ENCODE measurements at places on chromosomes 11 and 22. TPM values are rescaled to one million over a fixed set of nuclear protein-coding genes. Genes with fewer than 3 reads are reported as not detected.

GRCh38 chr11:130420478-130421198 is 7.8 kb downstream of the ADAMTS8 start:
- no peak overlapping the region for H3K4me3 ChIP-seq
- H3K4me1 ChIP-seq: no peaks in the 10 kb centered on the region
- no peaks in the 10 kb centered on the region for H3K36me3 ChIP-seq

DNA sequence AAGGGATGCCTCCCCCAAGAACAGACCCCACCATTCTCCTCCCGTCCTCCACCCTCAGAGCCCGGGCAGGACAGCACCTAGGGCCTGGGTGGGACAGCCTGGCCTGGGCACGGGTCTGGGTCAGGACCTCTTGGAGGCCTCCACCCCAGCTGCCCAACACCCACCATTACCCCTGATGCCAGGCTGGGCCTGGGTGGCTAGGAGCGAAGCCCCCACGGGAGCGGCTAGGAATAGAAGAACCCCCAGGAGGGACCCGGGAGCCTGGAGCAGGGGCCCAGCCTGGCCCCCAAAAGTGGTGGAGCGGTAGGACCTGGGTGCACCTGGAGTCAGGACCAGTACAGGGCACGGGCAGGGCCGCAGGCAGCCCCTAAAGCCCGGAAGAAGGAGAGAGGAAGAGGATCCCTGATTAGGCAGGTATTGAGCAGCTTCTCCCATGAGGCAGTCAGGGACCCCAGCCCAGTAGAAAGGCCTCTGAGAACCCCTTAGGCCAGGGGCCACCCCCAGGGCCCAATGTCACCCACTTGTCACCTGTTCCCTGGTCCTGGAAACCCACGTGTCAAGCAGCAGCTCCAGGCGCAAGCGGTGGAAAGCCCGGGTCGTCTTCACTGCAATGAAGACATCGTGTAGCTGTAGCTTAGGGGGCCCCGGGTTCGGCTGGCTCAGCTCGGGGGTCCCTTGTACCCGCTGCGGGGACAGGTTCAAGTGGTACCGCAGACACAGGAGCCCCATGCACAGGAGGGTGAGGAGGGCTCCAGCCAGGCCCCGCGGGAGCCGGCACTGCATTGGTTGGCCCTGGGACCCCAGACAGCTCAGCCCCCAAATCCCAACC is 575 bp downstream of the MFNG start:
- no peak for DNase-seq
- peak overlapping the region; percentile 84 for H3K27ac ChIP-seq
- peak overlapping the region; percentile 40 for H3K4me3 ChIP-seq
- peaks cover 25% of the 10 kb centered on the region for H3K4me1 ChIP-seq

DNA sequence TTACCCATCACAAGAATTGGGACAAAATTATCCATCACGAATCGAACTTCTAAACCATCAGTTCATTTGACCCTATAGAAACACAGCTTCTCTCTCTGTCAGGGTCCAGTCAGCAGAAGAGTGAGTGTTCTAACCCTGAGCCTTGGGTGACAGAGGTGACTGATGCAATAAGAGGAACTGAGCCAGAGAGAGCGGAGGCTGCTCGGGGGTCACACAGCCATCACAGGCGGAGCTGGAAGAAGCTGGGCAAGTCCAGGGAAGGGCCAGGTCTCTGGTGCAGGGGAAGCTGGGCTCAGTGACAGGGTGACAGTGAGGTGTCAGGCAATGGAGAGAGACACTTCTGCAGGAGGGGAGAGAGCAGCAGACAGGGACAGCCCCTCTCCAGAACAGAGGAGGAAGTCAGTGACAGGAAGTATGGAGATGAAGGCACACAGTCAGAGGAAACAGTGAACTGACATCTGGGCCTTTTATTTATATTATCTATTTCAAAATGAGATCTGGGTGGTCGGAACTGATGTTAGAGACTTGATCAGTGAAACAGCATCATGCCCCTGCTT is 184.0 kb upstream of the TBCEL start:
- peak; percentile 34 for DNase-seq
- H3K4me3 ChIP-seq: no peak overlapping the region
- H3K4me1 ChIP-seq: peaks cover 8% of the 10 kb centered on the region
- H3K27me3 ChIP-seq: no peaks in the 10 kb centered on the region

MMP27 gene
- polyA plus RNA-seq: not detected

GRCh38 chr11:37442576-37442975 is 844.5 kb upstream of the RAG2 start:
- no peak overlapping the region for H3K27ac ChIP-seq
- no peak for DNase-seq
- no peaks in the 10 kb centered on the region for H3K27me3 ChIP-seq
- no peaks in the 10 kb centered on the region for H3K36me3 ChIP-seq
- no peaks in the 10 kb centered on the region for H3K4me1 ChIP-seq

- no peaks in the 10 kb centered on the region for H3K27me3 ChIP-seq
- no peaks in the 10 kb centered on the region for H3K36me3 ChIP-seq
- H3K4me1 ChIP-seq: peaks cover 43% of the 10 kb centered on the region
- peak; percentile 59 for DNase-seq
- H3K4me3 ChIP-seq: no peak overlapping the region
- no peak overlapping the region for H3K27ac ChIP-seq
Measured at GRCh38 chr11:76768088-76768908, 14.9 kb upstream of the TSKU start.

MDK gene
- polyA plus RNA-seq: 26.9 TPM

GRCh38 chr22:19759427-19760057 is 1.0 kb upstream of the TBX1 start:
- peaks cover 7% of the 10 kb centered on the region for H3K27me3 ChIP-seq
- no peak overlapping the region for H3K27ac ChIP-seq
- peaks cover 22% of the 10 kb centered on the region for H3K4me1 ChIP-seq
- no peaks in the 10 kb centered on the region for H3K36me3 ChIP-seq
- no peak for DNase-seq

GRCh38 chr11:13669544-13670488 is 1.3 kb downstream of the FAR1 start:
- H3K4me3 ChIP-seq: peak overlapping the region; percentile 97
- H3K27ac ChIP-seq: peak overlapping the region; percentile 97
- no peaks in the 10 kb centered on the region for H3K27me3 ChIP-seq

TLCD5 gene
- 2.0 TPM for polyA plus RNA-seq

LINC01488 gene
- not detected for polyA plus RNA-seq

GRCh38 chr22:24331468-24332440 is 61.1 kb downstream of the SPECC1L start:
- H3K4me3 ChIP-seq: no peak overlapping the region
- H3K36me3 ChIP-seq: peaks cover 11% of the 10 kb centered on the region
- peaks cover 15% of the 10 kb centered on the region for H3K4me1 ChIP-seq
- H3K27me3 ChIP-seq: no peaks in the 10 kb centered on the region

DNA sequence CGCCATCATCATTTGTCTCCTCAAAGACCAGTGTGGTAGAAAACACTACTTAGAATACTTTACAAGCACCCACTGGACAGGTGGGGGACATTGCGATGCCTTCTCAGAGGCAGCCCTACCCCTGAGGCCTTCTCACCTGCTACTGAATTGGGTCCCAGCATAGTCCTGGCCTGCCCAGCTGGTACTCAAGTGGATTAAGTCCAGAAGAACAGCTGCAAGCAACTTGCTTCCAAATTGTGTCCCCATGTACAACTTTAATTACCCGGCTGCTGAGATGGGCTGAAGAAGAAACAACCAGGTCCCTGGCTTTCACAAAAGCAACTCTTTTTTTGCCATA is 12.3 kb downstream of the ABTB2 start:
- no peaks in the 10 kb centered on the region for H3K36me3 ChIP-seq
- DNase-seq: no peak
- H3K4me1 ChIP-seq: peaks cover 10% of the 10 kb centered on the region
- H3K27ac ChIP-seq: no peak overlapping the region
- no peaks in the 10 kb centered on the region for H3K27me3 ChIP-seq

DNA sequence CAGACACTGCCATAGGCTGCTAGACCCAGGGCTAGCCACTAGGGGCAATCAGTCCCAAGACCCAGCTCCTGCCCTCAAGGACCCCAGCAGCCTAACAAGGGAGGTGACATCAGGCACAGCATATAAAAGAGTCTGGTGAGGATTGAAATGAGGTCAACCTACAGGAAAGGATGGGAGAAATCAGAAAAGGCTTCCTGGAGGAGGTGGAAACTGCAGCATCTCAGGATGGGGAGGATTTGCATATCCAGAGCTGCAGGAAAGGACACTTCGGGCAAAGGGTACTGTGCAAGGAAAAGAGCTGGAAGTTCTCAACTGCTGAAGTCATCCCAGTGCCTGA is 2.9 kb upstream of the ARFGAP2 start:
- no peak overlapping the region for H3K27ac ChIP-seq
- H3K4me1 ChIP-seq: no peaks in the 10 kb centered on the region
- peaks cover 23% of the 10 kb centered on the region for H3K36me3 ChIP-seq
- H3K27me3 ChIP-seq: no peaks in the 10 kb centered on the region
- peak; percentile 42 for DNase-seq
- H3K4me3 ChIP-seq: no peak overlapping the region

AIP gene
- 126 TPM for polyA plus RNA-seq

GRCh38 chr22:34797826-34798225 is 268.1 kb upstream of the ISX start:
- no peaks in the 10 kb centered on the region for H3K4me1 ChIP-seq
- H3K4me3 ChIP-seq: no peak overlapping the region
- H3K27ac ChIP-seq: no peak overlapping the region
- no peaks in the 10 kb centered on the region for H3K27me3 ChIP-seq
- no peak for DNase-seq

DNA sequence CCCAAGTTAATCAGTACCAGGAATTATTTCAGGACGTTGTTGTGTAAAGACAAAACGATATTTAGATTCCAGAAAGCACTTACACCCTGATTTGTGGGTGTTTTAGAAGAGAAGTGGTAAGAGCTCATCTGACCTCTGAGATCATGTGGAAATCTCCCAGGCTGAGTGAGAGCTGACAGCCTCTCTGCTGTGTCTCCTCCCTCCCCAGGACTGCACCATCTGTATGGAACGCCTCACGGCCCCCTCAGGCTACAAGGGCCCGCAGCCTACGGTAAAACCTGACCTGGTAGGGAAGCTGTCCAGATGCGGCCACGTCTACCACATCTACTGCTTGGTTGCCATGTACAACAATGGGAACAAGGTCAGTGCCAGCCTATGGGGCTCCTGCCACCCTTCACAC is 20.0 kb downstream of the DTX4 start:
- no peak overlapping the region for H3K4me3 ChIP-seq
- no peak overlapping the region for H3K27ac ChIP-seq
- peaks cover 38% of the 10 kb centered on the region for H3K4me1 ChIP-seq
- H3K36me3 ChIP-seq: peaks cover 25% of the 10 kb centered on the region
- no peaks in the 10 kb centered on the region for H3K27me3 ChIP-seq

OR5M10 gene
- polyA plus RNA-seq: not detected

GRCh38 chr11:122742301-122743018 is 86.9 kb downstream of the UBASH3B start:
- no peak for DNase-seq
- peaks cover 9% of the 10 kb centered on the region for H3K4me1 ChIP-seq
- H3K27me3 ChIP-seq: no peaks in the 10 kb centered on the region
- H3K4me3 ChIP-seq: no peak overlapping the region
- H3K36me3 ChIP-seq: no peaks in the 10 kb centered on the region
- H3K27ac ChIP-seq: no peak overlapping the region

ST14 gene
- polyA plus RNA-seq: 37.7 TPM

DNA sequence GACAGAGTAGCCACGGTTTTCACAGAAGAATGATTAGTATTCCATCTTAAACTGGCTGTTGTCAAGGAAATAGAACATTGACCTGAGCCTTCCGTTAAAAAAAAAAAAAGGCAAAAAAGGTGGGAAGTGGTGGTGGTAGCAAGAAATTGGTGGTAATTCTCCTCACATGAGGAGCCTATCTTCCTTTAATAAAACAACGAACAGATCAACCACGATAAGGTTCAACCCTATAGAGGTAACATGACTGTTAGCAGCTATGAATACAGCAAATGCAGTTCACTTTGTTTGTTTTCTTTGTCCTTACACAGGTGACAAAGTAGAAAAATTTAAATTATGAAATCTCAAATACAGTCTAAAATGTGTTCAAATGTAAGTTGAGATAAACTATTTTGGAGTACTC is 181.6 kb downstream of the TTC28 start:
- no peaks in the 10 kb centered on the region for H3K36me3 ChIP-seq
- H3K27me3 ChIP-seq: no peaks in the 10 kb centered on the region
- no peak for DNase-seq
- H3K27ac ChIP-seq: no peak overlapping the region
- no peak overlapping the region for H3K4me3 ChIP-seq
- no peaks in the 10 kb centered on the region for H3K4me1 ChIP-seq

DNA sequence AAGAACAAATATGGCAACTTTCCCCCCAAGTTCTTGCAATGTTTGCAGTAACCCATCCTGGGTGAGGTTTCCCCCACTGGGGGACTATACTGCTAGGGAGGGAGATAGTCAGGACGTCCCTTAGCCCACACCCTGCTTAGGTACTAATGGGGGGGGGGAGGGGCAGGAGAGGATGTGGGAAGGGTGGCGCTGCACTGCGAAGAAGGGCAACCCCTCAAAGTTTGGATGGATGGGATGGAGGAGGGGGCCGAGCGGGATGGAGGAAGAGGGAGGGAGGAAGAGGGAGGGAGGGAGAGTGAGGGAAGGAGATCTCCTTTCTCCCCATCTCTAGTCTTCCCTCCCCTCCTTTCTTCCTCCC is 100.6 kb upstream of the HSD17B12 start:
- H3K4me1 ChIP-seq: peaks cover 3% of the 10 kb centered on the region
- no peaks in the 10 kb centered on the region for H3K36me3 ChIP-seq
- peaks cover 92% of the 10 kb centered on the region for H3K27me3 ChIP-seq
- no peak overlapping the region for H3K27ac ChIP-seq

DNA sequence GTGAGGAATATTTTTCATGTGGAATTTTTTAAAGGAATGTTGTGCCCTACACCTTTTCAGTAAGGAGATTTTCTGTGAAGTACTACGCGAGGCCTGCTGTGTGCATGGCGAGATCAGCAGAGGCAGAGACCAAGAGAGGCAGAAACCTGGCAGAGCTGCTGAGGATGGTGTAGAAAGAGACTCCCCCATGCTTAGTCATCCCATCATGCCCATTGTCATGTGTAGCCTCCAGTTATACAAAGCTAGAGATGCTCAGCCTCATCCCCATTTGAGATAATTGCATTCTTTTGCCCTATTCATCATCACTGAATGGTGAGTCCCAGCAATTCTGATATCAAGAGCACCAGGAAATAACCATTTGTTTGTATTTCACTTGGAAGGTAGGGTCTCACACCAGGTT is 3.0 kb upstream of the MS4A7 start:
- H3K27ac ChIP-seq: no peak overlapping the region
- no peaks in the 10 kb centered on the region for H3K4me1 ChIP-seq
- H3K27me3 ChIP-seq: no peaks in the 10 kb centered on the region
- DNase-seq: no peak
- H3K36me3 ChIP-seq: no peaks in the 10 kb centered on the region
- no peak overlapping the region for H3K4me3 ChIP-seq

- H3K4me3 ChIP-seq: no peak overlapping the region
- no peaks in the 10 kb centered on the region for H3K36me3 ChIP-seq
- H3K4me1 ChIP-seq: no peaks in the 10 kb centered on the region
- H3K27me3 ChIP-seq: peaks cover 3% of the 10 kb centered on the region
- H3K27ac ChIP-seq: no peak overlapping the region
- no peak for DNase-seq
Measured at GRCh38 chr11:69854713-69855112, 35.5 kb upstream of the FGF3 start.

MUC5B gene
- 15.0 TPM for polyA plus RNA-seq

OR51B5 gene
- 0.10 TPM for polyA plus RNA-seq

All from lung (tissue), 17 donors.